ENCODE measurements at places on chromosomes 6 and 20.
A peak's percentile ranks its signal among the peaks of the same experiment; 100 is the strongest.

DNA sequence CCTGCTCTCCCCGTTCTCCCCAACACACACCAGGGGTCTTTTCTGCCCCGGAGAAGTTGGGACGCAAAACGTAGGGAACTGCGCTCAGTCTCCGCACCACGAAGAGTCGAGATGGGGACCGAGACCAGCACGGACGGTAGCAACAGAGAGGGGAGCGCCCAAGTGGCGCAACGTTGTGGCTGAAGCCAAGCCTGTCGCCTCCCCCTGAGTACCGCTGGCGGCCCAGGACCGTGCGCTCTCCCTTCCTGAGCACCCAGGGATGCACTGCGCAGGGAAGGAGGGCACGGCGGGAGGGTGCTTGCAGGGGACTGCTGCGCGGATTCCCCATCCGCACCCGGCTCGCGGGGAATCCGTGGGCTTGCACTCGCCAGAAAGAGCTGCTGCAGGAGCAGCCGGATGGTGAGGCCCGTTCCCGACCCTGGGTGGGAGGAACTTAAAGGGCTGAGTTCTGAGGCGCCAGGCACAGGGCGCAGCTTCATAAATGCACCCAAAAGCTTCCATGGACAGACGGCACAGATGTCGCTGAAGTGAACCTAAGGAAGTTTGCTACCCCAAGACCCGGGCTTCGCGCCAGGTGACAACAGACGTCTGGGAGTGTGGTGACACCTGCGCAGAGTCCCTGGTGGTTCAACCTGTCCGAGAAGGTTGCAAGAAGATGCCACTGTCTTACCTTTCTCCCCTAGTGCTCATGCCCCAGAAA, 178.7 kb downstream of the TBXT start:
- peak; percentile 31 for DNase-seq

GRCh38 chr6:135740580-135740979, 110.9 kb upstream of the PDE7B start:
- no peak for DNase-seq

DNA sequence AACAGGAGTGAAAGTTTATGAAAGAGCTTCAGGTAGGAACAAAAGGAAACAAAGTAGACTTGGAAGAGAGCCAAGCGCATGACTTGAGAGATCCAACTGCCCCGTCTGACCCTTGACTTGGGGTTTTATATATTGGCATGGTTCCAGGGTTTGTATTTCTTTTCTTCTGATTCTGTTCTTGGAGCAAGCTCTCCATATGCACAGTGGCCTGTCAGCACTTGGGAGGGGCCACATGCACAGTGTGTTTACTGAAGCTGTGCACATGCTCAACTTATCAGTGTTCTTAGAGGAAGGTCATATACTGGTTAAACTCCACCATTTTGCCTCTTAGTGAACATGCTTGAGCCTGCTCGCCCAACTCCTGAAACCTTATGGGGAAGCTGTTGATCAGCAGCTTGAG, 953.7 kb downstream of the TFAP2A start:
- DNase-seq: peak; percentile 83

DNA sequence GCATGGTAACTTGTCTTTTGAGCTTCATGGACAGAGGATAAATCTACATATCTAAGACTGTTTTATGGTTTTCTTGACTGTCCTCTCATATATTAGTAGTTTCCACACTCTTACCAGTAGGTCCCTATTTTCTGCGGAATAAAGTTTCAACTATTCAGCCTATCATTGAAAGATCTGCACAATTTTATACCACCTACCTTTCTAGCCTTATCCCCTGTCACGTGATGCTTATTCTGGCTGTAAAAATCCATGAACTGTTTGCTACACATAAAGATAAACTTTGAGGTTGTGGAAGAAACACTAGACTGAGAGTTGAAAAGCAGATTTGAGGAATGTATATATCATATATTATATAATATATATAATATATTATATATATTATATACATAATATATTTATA, 423.8 kb downstream of the TENT5A start:
- DNase-seq: no peak

- DNase-seq: no peak
Measured at GRCh38 chr6:142075516-142076101, 57.1 kb upstream of the GJE1 start.

DNA sequence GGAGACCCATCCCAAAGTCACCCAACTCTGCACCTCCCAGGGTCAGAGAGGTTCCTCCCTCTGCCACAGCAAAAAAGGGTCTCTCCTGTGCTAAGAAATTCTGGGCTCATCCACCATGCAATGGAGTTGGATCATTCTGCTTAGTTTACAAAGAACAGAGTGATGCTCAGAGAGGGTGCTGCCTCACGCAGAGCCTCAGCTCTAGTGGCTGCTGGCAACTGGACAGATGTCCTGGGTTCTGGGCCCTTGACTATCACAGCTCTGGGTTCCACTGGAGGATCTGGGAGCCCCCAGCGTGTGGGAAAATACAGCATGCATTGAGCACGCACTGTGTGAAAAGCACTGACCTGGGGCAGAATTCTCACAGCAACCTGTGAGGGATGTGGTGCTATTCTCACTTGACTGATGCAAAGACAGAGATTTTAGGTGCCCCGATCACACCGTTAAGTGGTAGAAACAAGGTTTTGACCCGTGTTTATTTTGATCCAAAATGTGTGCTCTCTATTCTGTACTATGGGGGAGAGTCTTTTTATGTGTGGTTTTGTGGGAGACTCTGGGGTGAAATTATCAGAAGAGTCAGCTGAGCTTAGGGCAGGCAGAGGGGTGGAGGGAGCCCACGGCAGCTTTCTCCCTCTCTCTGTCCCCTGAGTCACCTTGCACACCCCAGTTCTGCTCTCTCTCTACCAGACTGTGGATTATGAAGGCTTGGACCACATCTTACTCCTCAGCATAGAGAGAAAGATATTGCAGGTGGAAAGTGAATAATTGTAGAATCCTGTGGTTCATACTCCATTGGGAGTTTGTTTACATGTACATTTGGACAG, 19.9 kb downstream of the TREML4 start:
- no peak for DNase-seq

- DNase-seq: no peak
Measured at GRCh38 chr6:42790549-42791181, 8.8 kb downstream of the BICRAL start.

- DNase-seq: peak; percentile 83
Measured at GRCh38 chr6:64330694-64331307, 695.2 kb downstream of the PHF3 start.

- DNase-seq: no peak
Measured at GRCh38 chr6:38974389-38975151, 74.0 kb upstream of the GLP1R start.

GRCh38 chr6:158115102-158115501, 53.0 kb downstream of the SERAC1 start:
- DNase-seq: no peak

DNA sequence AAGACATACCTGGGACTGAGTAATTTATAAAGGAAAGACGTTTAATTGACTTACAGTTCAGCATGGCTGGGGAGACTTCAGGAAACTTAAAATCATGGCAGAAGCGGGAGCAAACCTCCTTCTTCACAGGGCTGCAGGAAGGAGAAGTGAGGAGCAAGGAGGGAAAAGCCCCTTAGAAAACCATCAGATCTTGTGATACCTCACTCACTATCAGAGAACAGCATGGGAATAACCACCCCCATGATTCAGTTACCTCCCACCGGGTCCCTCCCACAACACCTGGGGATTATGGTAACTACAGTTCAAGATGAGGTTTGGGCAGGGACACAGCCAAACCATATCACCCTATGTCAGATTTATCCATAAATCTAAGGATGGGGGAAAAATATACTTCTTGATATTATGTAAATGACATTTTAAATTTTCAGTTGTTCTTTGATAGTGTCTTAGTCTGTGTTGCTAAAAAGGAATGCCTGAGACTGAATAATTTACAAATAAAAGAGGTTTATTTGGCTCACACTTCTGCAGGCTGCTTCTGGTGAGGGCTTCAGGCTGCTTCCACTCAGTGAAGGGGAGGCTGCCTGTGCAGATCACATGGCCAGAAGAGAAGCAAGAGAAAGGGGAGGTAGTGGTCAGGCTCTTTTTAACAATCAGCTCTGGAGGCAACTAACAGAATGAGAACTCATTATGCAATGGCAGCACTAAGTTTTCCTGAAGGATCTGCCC, 1.2 kb upstream of the MCM9 start:
- no peak for DNase-seq

DNA sequence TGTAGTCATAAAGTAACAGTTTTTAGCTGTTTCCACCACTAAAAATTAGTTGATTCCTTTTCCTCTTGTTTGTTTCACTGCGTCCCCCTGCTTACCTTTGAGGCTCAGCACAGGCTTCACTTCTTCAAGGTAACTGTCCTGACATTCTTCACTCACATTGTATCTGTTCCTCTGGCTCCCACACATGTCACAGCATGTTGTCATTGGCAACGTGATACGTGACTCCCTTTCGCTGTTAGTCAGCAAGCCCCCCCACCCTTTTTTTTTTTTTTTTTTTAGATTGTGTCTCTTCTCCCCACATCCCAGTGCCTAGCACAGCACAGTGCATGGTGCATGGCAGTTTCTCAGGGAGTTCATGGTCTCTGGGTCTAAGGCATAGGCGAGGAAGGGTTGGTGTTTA, 13.3 kb downstream of the VAPB start:
- DNase-seq: no peak

DNA sequence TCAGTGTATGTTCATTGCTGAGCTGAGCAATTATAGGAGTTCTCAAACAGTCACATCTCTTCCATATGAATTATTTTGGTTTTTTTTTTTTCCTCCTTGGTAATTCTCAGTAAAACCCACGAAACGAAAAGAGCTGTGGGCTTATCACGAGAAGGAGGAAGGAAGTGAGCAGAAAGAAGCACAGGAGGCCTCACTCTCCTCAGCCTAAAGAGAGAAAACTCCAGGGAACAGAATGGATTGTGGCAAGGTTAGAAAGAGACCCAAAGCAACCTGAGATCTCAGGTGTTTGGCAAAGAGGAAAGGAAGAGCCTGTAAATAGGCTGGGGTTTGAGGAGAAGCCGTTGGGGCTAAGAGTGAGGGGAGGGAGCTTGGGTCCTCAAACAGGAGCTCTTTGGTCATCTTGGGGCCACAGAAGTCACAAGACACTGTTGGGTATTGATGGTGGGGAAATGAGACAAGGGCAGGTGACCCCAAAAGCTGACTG, 67.8 kb upstream of the CITED2 start:
- DNase-seq: no peak

- peak; percentile 47 for DNase-seq
Measured at GRCh38 chr6:117605169-117605826, 3.0 kb upstream of the GOPC start.

GRCh38 chr6:54335871-54336270, 27.6 kb downstream of the TINAG start:
- DNase-seq: no peak

GRCh38 chr20:63696306-63696627, 185 bp upstream of the TNFRSF6B start:
- no peak for DNase-seq

- DNase-seq: no peak
Measured at GRCh38 chr6:60952500-60952899, 1333.5 kb downstream of the KHDRBS2 start.

DNA sequence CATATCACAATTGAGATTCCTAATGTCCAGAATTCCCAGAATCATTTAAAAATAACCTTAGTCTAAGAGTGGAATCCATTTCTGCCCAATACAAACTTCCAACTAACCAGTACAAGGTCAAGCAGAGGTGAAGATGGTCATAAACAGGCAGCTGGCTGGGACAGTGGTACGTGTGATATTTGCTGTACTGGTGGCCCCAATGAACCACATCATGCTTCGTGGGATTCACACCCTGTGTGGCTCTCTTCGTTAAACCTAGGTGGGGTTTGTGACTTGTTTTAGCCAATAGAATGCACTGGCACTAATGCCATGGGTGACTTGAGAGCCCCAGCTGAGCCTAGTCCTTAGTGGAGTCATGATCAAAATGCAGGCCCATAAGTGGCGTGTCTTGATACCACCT, 286.6 kb downstream of the KIF16B start:
- DNase-seq: no peak

GRCh38 chr6:33333666-33334065, 16.1 kb upstream of the ZBTB22 start:
- DNase-seq: no peak
